ENCODE measurements at places on chromosomes 5 and 9.

DNA sequence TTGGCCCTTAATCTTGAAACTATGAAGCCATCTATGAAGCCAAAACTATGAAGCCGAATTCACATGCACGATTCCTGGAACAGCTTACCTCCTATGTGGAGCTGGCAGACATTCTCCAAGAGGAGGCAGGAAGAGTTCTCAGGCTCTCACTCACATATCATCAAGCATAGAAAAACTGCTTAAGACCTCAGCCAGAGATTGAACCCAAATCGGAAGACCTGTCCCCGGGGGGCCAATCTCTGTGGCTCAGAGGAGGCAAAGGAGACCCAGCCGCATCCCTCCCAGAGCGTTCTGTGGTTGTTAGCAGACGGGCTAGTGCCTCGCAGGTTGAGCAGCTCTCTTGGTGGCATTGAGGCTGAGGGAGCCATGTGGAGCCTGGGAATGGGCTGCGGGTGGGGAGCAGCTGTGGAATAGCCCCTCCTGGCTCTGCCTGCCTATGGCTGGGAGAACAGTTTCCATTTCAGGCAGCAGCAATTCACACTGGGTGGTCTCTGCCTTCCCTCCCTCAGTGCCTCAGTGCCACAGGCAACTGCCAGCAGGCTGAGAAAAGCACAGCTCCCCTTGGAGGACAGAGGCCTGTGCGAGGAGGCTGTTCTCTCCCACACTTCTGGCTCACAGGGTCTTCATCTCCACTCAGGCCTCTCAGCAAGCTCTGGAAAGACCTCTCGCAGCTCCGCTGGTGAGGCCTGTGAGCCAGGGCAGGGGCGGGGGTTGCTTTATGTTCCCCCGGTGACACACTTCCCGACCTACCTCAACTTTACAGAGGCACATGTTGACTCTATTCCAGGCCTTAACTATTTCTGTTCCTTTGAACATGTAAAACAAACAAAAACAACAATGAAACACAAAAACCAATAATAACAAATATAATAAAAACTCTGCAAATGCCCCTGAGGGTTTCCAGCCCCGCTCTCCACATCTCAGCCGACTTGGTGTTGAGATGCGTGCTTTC is 17.4 kb upstream of the TMEM174 start:
- no peak for DNase-seq

GRCh38 chr5:172988276-172988675 is 4.7 kb downstream of the ATP6V0E1 start:
- no peak for DNase-seq

- DNase-seq, result no peak
These were observed 3.6 kb upstream of the NR5A1 start for GRCh38 chr9:124510650-124511425.

GRCh38 chr5:68420476-68421344 is 205.2 kb downstream of the PIK3R1 start:
- DNase-seq, result no peak

- no peak for DNase-seq
These were observed 297.0 kb upstream of the ACTBL2 start for GRCh38 chr5:57779383-57780223.

DNA sequence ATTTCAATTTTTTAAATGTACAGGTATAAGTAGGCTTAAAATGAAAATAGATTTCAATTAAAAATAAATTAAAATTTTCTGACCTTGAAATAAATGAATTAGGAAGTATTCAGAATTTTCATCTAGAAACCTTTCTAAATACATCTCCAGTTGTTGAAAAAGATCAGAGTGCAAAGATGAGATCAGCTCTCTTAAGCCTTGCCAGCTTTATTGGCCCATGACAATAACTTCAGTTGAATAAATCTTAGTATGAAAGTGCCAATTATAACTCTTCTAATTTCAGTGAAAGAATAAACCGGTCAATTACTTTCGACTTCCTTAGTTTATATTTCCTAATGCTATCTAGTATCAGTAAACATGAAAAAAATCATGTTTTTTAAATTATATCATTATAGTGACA is 117.4 kb downstream of the FBXL17 start:
- no peak for DNase-seq

GRCh38 chr9:137055385-137056364 is 1.8 kb upstream of the ENTPD2 start:
- no peak for DNase-seq

GRCh38 chr5:12777342-12777741 is 873.1 kb upstream of the CTNND2 start:
- DNase-seq, result no peak

DNA sequence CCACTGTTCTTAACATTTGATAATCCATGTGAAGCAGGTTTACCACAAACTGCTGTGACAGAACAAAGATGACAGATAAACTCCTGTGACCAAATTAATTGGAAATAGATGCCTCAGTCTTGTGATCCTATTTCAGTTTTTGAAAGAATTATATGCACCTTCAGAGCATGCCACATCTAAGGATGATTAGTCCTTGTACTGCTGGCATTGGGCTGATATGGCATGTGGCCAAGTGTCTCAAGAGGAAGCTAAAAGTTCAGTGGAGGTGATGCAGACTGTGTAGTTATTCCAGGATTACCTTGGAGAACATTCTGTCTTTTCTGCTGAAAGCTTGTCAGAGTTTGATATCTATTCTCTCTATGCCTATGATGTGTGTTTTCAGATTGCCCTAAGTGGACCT is 314.4 kb upstream of the EFNA5 start:
- no peak for DNase-seq

Data from stimulated activated CD4-positive, alpha-beta T cell treated with anti-CD3 and anti-CD28 coated beads, Interleukin-4, amount 100 ng/mL, for 48 hours (primary cell).